ENCODE measurements at places on chromosomes 12 and 14.

DNA sequence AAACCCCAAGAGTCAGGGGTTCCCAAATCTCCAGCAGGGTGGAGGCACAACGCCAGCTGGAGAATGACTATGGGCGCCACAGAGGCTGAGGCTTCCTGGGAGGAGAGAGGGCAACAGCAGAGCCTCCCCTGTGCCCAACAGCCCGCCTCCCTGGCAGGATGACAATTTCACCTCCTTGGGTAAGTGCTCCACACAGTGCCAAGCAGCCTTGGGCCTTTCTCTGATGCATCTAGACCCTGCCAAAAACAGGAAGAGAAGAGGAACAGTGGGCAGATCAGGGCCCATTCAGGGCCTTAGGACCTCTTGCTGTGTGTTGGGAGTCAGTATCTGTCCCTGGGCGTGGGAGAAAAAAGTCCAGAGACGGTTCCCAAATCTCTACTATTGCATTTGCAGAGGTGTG lies 5.0 kb upstream of the OR10P1 start:
- no peak for DNase-seq

GRCh38 chr12:3658327-3659163 lies 94.4 kb downstream of the CRACR2A start:
- DNase-seq, result peak; percentile 30

DNA sequence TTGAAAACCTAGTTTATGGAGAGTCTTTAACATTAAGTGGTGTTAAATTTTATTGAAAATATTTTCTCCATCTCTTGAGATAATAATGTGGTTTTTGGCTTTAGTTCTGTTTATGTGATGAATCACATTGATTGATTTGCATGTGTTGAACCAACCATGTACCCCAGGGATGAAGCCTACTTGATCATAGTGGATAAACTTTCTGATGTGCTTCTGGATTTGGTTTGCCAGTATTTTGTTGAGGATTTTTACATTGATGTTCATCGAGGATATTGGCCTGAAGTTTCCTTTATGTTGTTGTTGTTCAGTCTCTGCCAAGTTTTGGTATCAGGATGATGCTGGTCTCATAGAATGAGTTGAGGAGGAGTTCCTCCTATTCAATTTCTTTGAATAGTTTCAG lies 222.6 kb downstream of the ADAMTS20 start:
- DNase-seq, result no peak

GRCh38 chr14:84340938-84341337 lies 1189.0 kb upstream of the FLRT2 start:
- DNase-seq, result no peak

- DNase-seq, result peak; percentile 30
Measured at GRCh38 chr12:47397664-47398281, 308.1 kb downstream of the RPAP3 start.

DNA sequence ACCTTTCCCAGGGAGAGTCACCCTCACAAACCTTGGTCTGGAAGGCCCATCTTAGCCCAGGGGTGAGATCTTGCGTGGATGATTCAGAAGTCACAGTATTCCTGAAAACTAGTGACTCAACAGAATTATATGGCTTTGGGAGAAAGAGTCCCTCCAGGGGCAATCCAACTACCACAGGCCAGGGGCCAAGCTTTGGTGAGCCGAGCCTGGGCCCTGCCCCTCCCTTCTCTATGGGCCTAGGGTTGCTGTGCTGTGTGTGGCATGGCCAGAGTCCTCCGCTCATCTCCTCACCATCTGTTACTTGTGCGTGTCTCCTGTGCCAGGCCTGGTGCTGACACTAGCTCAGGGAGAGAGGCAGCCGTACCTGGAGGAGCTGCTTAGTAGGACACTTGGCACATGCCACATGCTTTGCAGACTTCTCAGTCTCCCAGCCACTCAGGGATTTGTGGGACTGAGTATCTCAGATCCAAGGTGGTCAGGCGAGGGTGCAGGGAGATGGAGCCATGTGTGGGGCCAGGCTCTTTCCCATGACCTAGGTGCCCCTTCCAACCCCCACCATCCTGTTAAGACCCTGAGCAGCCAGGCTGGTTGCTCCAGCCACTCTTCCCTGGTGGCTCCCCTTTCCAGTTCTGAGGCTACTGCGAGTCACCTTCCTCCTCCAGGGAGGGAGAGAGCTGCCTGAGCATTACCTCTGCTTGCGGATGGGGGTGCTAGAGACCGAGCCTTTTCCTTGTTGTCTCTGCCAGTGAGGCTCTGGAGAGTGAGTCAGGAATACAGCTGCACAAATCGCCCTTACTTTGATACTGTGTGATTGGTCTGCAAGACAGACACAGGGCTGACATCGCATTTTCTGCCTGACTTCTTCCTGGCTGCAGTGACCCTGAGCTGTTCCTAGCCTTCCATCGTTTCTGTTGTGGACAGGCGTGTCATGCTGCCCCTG lies 94.1 kb downstream of the SLC25A47 start:
- DNase-seq, result no peak

DNA sequence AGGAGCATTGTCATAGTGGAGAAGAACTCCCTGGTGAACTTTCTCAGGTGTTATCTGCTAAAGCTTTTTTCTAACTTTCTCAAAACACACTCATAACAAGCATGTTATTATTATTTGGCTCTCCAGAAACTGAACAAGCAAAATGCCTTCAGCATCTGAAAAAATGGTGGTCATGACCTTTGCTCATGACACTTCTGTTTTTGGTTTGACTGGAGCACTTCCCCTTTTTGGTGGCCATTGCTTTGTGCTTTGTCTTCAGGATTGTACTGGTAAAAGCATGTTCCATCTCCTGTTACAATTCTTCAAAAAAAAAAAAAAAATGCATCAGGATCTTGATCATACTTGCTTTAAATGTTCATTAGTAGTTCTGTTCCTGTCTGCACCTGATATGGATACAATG lies 1241.6 kb upstream of the USP15 start:
- DNase-seq, result no peak

GRCh38 chr14:38042322-38042721 lies 165.4 kb upstream of the SSTR1 start:
- DNase-seq, result no peak
